ENCODE measurements at places on chromosomes 5 and 9.

- no peak for DNase-seq
Observed at GRCh38 chr5:83645936-83646335, 74.7 kb downstream of the HAPLN1 start.

DNA sequence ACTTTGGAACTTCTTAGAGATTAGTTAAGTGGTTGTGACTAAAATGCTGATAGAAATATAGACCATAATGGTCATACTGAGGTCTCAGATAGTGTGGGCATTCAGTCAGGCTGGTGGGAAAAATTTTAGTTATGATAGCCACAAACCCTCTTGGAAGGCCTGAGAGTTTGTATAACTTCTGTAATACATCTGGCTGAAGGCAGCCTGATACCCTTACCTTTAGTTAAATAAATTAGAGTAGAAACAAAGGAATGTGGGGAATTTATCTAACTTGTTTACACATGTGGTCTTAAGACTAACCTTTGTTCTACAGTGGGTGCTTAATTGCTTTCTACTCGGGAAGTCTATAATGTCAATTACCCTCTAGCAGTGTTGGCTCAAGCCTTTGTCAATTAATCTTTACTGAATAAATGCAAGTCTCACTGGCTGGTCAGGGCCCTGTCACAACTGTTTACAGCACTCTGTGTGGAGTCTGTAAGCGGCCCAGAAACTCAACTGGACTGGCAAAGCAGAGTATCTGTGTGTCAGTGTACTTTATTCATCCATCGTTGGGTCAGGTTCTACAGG, 184.0 kb downstream of the FBXO4 start:
- no peak for DNase-seq

GRCh38 chr5:174057206-174057605, 11.7 kb downstream of the NSG2 start:
- no peak for DNase-seq

GRCh38 chr9:114790521-114790920, 15.3 kb downstream of the TNFSF15 start:
- no peak for DNase-seq
